ENCODE measurements at places on chromosomes 7 and 10. TPM values are rescaled to one million over a fixed set of nuclear protein-coding genes. Genes with fewer than 3 reads are reported as not detected.

NPY4R gene
- polyA plus RNA-seq: 0.06 TPM

LRRC18 gene
- polyA plus RNA-seq: not detected

GJD4 gene
- not detected for polyA plus RNA-seq

FAM221A gene
- polyA plus RNA-seq: 6.2 TPM

PON3 gene
- polyA plus RNA-seq: 0.71 TPM

NRF1 gene
- polyA plus RNA-seq: 4.7 TPM

CYP26C1 gene
- 0.02 TPM for polyA plus RNA-seq

PRPS1L1 gene
- not detected for polyA plus RNA-seq

SMKR1 gene
- 0.96 TPM for polyA plus RNA-seq

MKX gene
- polyA plus RNA-seq: 0.99 TPM

RADIL gene
- polyA plus RNA-seq: 0.93 TPM

C10orf90 gene
- polyA plus RNA-seq: not detected

A1CF gene
- not detected for polyA plus RNA-seq

VWA2 gene
- 1.4 TPM for polyA plus RNA-seq

INMT gene
- polyA plus RNA-seq: 2.4 TPM

CABCOCO1 gene
- polyA plus RNA-seq: not detected

COL28A1 gene
- polyA plus RNA-seq: 0.60 TPM

SPDYE6 gene
- polyA plus RNA-seq: not detected

PTF1A gene
- polyA plus RNA-seq: not detected

UBN2 gene
- 3.0 TPM for polyA plus RNA-seq

TMEM196 gene
- polyA plus RNA-seq: not detected

CCDC146 gene
- polyA plus RNA-seq: 4.5 TPM

TSPAN15 gene
- polyA plus RNA-seq: 8.0 TPM

UTF1 gene
- not detected for polyA plus RNA-seq

ZNF107 gene
- 2.5 TPM for polyA plus RNA-seq

CYP3A7 gene
- polyA plus RNA-seq: 0.02 TPM

LRRC17 gene
- 0.27 TPM for polyA plus RNA-seq

FGL2 gene
- polyA plus RNA-seq: 4.5 TPM

TMEM184A gene
- polyA plus RNA-seq: 187 TPM

CLDN3 gene
- 0.14 TPM for polyA plus RNA-seq

LIPJ gene
- not detected for polyA plus RNA-seq

OR6V1 gene
- polyA plus RNA-seq: not detected

AMPH gene
- 0.28 TPM for polyA plus RNA-seq

NPY4R2 gene
- 0.04 TPM for polyA plus RNA-seq

FBXO24 gene
- 0.33 TPM for polyA plus RNA-seq

DNAJC9 gene
- polyA plus RNA-seq: 13.7 TPM

LEP gene
- polyA plus RNA-seq: 0.02 TPM

CTTNBP2 gene
- 11.7 TPM for polyA plus RNA-seq

CTAGE4 gene
- polyA plus RNA-seq: 4.3 TPM

GRID1 gene
- 0.32 TPM for polyA plus RNA-seq

ANXA8L1 gene
- polyA plus RNA-seq: 180 TPM

GNGT1 gene
- polyA plus RNA-seq: not detected

CFAP46 gene
- polyA plus RNA-seq: 0.40 TPM

PIP gene
- not detected for polyA plus RNA-seq

CHAT gene
- not detected for polyA plus RNA-seq

PIK3CG gene
- 0.22 TPM for polyA plus RNA-seq

GPR37 gene
- 0.90 TPM for polyA plus RNA-seq

HOXA1 gene
- 2.1 TPM for polyA plus RNA-seq
